Mucosa of descending colon (tissue), 3 donors: ENCODE measurements at places on chromosomes 3 and 15. TPM values are rescaled to one million over a fixed set of nuclear protein-coding genes. Genes with fewer than 3 reads are reported as not detected.

The LYSMD2 gene
- total RNA-seq = 12.8 TPM

The CTXN2 gene
- not detected for total RNA-seq

The XYLB gene
- 9.7 TPM for total RNA-seq

The SLITRK3 gene
- total RNA-seq = 7.4 TPM

The STRA6 gene
- 0.35 TPM for total RNA-seq

The SLC15A2 gene
- 8.6 TPM for total RNA-seq

The GP5 gene
- total RNA-seq = 0.19 TPM

The SGO1 gene
- total RNA-seq = 6.6 TPM

The MED12L gene
- 0.39 TPM for total RNA-seq

The GABRG3 gene
- 0.03 TPM for total RNA-seq

The SKIC8 gene
- 41.7 TPM for total RNA-seq

The DNAH1 gene
- 25.9 TPM for total RNA-seq

The SLC6A1 gene
- total RNA-seq = 0.14 TPM

The TMEM207 gene
- not detected for total RNA-seq

The CAND2 gene
- 1.4 TPM for total RNA-seq

The SAMMSON gene
- not detected for total RNA-seq

The RASGRF1 gene
- 0.22 TPM for total RNA-seq

The CDCP1 gene
- total RNA-seq = 57.6 TPM

The ERICH6 gene
- not detected for total RNA-seq

The TEX55 gene
- total RNA-seq = not detected

The MCF2L2 gene
- total RNA-seq = 0.84 TPM

The ABHD10 gene
- 26.3 TPM for total RNA-seq

The INKA1 gene
- total RNA-seq = 1.6 TPM

The ZNF385D gene
- 3.1 TPM for total RNA-seq

The LRRIQ4 gene
- not detected for total RNA-seq

The C2CD4B gene
- total RNA-seq = 1.5 TPM

The HYAL1 gene
- 10.0 TPM for total RNA-seq

The PRTG gene
- 0.41 TPM for total RNA-seq

The EBLN2 gene
- 5.7 TPM for total RNA-seq

The ZXDC gene
- 39.4 TPM for total RNA-seq

The NCKIPSD gene
- total RNA-seq = 23.7 TPM

The MITF gene
- 3.2 TPM for total RNA-seq

The KNL1 gene
- total RNA-seq = 1.6 TPM

The ACKR2 gene
- total RNA-seq = 4.7 TPM

The SLC12A8 gene
- total RNA-seq = 8.0 TPM

The PTX3 gene
- 0.38 TPM for total RNA-seq

The AP2M1 gene
- total RNA-seq = 297 TPM

The PAK2 gene
- total RNA-seq = 69.6 TPM

The AMOTL2 gene
- 21.2 TPM for total RNA-seq

The CHRNA7 gene
- total RNA-seq = 12.2 TPM

The ERC2 gene
- 1.8 TPM for total RNA-seq

The FGF7 gene
- 46.7 TPM for total RNA-seq

The ARHGEF26 gene
- 3.0 TPM for total RNA-seq

The RHOV gene
- 3.5 TPM for total RNA-seq

The MST1R gene
- total RNA-seq = 153 TPM

The CHSY1 gene
- 15.5 TPM for total RNA-seq

The RCCD1 gene
- 21.5 TPM for total RNA-seq

The PLA2G4D gene
- 0.49 TPM for total RNA-seq
